ENCODE measurements at places on chromosomes 12 and 14.

- no peak for DNase-seq
These were observed 6.8 kb upstream of the PAX9 start for GRCh38 chr14:36654794-36655381.

- no peak for DNase-seq
These were observed 62.8 kb upstream of the NAV3 start for GRCh38 chr12:77767756-77768343.

GRCh38 chr14:49944501-49944900, 51.6 kb downstream of the ARF6 start:
- no peak for DNase-seq

GRCh38 chr12:53600490-53601295, 25.5 kb downstream of the ATF7 start:
- DNase-seq, result no peak

DNA sequence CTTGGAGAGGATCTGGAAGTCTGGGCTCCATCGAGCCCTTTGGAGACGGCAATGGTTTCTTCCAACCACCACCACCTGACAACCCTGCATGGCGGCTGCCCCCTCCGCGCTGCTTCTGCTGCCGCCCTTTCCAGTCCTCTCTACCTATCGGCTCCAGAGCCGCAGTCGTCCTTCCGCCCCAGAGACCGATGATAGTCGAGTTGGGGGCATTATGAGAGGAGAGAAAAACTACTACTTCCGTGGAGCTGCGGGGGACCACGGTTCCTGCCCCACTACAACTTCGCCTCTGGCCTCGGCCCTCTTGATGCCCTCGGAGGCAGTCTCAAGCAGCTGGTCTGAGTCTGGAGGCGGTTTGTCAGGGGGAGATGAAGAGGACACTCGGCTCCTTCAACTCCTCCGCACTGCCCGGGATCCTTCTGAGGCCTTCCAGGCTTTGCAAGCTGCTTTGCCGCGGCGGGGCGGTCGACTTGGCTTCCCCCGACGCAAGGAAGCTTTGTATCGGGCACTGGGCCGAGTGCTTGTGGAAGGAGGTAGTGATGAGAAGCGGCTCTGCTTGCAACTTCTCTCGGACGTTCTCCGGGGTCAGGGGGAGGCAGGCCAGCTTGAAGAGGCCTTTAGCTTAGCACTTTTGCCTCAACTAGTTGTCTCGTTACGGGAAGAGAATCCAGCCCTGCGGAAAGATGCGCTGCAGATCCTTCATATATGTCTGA, 499 bp downstream of the TOGARAM1 start:
- no peak for DNase-seq

GRCh38 chr14:22587247-22587646, 1.8 kb downstream of the DAD1 start:
- DNase-seq, result no peak

- DNase-seq, result no peak
These were observed 574 bp upstream of the FANCM start for GRCh38 chr14:45135156-45135555.

DNA sequence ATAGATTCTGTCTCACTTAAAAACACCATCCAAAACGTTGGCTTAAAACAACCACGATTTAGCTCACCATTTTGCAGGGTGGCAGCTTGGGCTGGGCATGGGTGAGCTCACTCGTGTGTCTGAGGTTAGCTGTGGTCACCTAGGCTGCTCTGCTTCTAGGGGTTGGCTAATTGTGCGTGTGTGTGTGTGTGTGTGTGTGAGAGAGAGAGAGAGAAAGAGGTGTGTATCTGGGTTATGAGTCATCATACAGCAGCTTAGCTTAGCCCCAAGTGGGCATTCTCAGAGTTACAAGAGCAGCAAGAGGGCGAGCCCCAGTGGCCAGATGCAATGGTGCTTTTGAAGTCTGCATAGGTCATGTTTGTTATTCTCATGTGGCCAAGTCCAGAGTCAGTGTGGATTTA, 6.0 kb downstream of the FBXW8 start:
- peak; percentile 71 for DNase-seq

GRCh38 chr14:67551940-67552339, 18.9 kb downstream of the PLEKHH1 start:
- DNase-seq, result no peak

DNA sequence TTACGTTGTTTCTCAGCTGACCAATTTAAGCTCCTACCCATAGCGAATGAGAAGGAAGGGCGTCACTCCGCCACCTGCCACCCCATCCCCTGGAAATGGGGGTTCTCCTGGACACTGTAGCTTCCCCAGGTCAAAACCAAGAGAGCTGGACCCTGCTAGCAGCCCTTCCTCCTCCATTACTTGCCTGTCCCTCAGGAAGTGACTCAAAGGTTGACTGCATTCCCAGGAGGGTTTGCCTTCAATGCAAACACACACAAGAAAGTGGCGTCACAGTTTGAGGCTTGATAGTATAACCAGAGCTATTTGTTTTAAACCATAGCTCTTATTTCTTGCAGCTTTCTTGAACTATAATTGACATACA, 79.1 kb downstream of the KCNK13 start:
- DNase-seq, result no peak

GRCh38 chr12:96237465-96238077, 43.4 kb downstream of the ELK3 start:
- peak; percentile 70 for DNase-seq

- no peak for DNase-seq
These were observed 49.1 kb upstream of the FKBP4 start for GRCh38 chr12:2745655-2746054.

GRCh38 chr14:69688299-69688649, 76.9 kb downstream of the SUSD6 start:
- DNase-seq, result no peak

DNA sequence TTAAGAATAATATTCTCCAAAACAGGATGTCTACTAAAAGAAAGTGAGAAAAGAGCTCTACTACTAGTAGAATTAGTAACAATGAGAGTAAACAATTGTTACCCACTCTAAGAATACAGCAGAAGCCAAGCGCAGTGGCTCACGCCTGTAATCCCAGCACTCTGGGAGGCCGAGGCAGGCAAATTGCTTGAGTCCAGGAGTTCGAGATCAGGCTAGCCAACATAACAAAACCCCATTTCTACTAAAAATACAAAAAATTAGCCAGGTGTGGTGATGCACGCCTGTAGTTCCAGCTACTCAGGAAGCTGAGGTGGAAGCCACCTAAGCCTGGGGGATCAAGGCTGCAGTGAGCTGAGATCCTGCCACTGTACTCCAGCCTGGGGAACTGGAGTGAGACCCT, 4.7 kb downstream of the DNAJC14 start:
- DNase-seq, result no peak

GRCh38 chr12:84085046-84085445, 827.6 kb downstream of the SLC6A15 start:
- DNase-seq, result no peak

DNA sequence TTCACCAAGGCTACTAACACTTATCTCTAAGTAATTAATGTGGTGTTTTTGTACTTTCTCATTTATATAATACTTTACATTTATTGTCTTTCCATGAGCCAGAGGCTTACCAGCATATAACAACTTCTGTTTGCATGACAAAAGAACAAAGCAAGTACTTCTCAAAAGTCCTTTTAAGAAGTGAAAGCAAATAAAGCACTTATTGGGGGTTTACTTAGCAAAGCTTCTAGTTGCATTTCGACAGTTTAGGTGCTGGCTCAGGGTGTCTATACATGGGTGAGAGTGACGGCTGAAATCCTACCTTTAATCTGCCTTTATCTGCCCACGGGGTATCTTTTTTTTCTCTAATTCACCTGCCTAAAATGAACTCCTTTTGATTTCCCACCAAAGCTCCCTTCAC, 21.0 kb upstream of the DCN start:
- no peak for DNase-seq

- DNase-seq, result peak; percentile 14
These were observed 191.2 kb upstream of the GARIN2 start for GRCh38 chr14:66998013-66998412.

DNA sequence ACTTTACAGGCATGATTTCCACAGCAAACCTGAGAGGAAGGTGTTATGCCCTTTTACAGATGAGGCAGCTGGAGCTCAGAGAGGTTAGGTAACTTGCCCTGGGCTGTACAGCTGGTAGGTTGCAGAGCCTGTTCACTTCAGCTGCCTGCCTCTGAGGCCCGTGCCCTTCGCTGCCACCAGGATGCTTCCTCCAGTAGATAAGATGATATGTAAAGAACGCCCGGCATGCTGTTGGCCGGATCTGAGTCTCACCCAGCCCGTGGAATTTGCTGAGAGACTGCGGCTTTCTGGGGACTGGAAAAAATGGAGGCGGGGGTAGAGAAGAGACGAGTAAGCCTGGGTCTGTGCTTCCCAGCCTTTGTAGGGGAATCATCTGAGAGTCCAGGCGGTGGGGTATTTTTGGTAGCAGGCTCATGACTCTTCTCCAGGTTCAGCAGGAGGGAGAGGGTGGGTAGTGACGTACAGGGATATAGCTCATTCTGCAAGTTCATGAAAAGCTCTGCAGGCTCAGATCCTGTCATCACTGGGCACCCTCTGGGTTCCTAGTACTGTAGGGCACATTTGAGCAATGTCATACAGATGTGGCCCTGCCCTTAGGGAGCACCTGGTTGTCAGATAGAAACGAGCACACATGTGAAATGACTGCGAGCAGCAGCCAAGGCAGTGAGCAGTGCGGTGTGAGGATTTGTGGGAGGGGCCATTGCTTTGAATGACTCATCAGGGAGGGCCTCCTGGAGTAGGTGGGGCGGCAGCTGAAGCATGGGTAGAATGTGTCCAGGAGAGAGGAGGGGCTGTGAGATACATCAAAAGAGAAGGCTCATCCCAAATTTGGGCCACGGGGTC, 159.4 kb downstream of the TSPAN9 start:
- peak; percentile 49 for DNase-seq

GRCh38 chr12:62873116-62873825, 61.7 kb downstream of the PPM1H start:
- no peak for DNase-seq

- DNase-seq, result no peak
These were observed 196.5 kb upstream of the FRMD6 start for GRCh38 chr14:51455041-51455835.

- no peak for DNase-seq
These were observed 129.8 kb downstream of the ACSS3 start for GRCh38 chr12:81207664-81208063.

- DNase-seq, result peak; percentile 69
These were observed 187.7 kb downstream of the GALC start for GRCh38 chr14:87805315-87805723.

DNA sequence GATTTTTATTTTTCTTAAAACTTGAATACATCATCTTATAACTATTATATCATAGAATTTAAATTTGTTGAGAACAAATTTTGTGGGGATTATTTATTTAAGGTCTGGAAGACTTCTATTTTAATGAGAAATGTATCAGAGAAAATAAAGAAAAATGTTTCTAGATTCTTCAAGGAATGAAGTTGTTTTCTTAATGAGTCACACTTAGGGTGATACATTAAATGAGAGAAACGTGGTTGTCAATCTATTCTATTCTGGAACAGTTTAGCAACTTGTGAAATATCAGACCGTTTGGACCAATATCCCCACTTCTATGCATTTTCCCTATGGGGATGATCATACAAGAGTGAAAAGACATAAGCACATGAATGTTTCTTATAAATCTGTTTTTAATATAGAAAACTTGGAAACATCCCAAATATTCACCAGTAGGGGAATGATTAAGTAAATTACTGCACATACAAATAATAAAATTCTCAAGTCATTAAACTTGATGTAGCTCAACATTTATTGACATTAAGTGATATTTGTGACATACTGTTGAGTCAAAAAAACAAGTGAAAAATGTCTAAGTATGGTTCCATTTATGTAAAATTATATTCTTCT, 88.5 kb downstream of the E2F7 start:
- DNase-seq, result no peak

DNA sequence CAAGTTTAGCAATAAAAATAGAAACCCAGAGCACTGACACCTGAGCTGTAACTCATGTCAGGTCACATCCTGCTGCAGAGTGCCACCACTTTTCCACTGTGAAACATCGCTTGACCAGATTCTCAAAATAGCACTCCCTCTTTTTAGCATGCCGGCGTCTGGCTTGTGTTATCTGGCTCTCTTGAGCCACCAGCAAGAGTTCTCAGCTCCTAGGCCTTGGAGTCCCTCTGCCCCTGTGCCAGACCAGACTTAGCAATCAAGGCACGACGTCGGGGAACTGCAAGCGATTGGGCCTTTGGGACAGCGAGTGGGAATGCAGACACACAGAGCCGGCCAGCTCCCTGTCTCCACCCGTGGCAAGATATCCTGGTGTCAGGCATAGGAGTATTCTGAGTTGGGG, 52.5 kb downstream of the SPIC start:
- no peak for DNase-seq

- DNase-seq, result no peak
These were observed 71.1 kb downstream of the ZNF641 start for GRCh38 chr12:48279601-48280000.

GRCh38 chr14:31758941-31759340, 197.7 kb downstream of the NUBPL start:
- no peak for DNase-seq

DNA sequence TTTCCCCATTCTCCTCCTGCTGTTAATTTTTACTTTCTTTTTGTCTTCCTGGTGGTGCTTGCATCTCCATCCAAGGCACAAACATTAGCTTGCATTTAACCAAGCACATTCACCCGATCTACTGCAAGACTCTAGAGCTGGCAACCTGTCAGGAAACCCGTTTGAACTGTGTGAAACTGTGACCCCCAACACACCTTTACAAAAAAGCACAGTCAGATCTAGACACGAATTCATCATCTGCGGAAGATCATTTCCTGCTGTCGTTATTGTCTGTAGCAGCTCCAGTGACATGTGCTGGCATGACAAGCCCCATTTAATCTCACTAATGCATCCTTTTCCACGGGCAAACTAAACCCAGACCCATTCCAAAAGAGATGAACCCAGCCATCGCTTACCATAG, 340.5 kb downstream of the VRK1 start:
- peak; percentile 3 for DNase-seq

DNA sequence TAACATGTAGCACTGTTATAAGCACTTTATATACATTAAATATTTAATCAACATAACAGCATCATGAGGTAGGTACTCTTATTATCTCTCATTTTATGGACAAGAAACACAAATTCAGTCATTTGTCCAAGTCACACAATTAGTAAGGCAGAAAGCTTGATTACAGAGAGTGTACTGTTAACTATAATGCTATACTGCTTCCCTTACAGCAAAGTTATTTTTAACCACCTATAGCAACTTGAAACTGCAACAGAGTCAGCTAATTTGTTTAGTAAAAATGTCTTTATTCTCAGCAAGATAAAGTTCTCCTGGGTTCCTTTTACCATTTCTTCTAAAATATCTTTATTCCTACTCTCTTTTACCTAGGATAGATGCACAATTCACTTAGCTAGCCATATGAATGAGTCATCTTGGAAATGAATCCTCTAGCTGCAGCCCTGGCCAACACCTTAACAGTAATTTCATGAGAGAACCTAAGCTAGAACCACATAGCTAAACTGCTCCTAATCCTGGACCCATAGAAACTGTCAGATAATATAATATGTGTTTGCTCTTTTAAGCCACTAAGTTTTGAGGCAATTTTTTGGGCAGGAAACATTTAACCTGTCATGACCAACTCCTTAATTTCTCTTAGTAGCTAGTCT, 90.2 kb upstream of the HECTD1 start:
- no peak for DNase-seq

Data from activated CD8-positive, alpha-beta T cell treated with anti-CD3 and anti-CD28 coated beads for 36 hours (primary cell).